ENCODE measurements at places on chromosomes 5 and 9. TPM values are rescaled to one million over a fixed set of nuclear protein-coding genes. Genes with fewer than 3 reads are reported as not detected.

DNA sequence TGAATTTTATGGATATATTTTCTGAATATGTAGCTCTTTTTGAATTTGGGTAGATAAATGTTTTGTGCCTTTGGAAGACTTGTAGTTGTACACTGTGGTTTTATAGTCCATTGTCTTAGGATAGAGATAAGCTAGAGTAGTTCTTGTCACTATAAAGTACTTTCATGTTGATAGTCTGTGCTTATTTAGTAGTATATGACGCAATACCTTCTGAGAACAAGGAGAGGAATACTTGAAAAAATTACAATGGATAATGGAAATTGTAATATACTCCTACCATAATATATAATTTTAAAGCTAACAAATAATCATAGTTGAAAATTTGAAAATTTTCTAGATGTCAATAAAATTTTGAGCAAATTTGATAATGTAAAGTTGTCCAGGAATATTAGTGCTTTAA, 664.0 kb downstream of the TLE4 start:
- DNase-seq = no peak

GDA gene
- 1.3 TPM for total RNA-seq

- DNase-seq = peak; percentile 79
Observed at GRCh38 chr5:38466424-38467189, 89.8 kb downstream of the LIFR start.

- DNase-seq = peak; percentile 27
Observed at GRCh38 chr5:179378441-179379271, 33.4 kb upstream of the ADAMTS2 start.

DNA sequence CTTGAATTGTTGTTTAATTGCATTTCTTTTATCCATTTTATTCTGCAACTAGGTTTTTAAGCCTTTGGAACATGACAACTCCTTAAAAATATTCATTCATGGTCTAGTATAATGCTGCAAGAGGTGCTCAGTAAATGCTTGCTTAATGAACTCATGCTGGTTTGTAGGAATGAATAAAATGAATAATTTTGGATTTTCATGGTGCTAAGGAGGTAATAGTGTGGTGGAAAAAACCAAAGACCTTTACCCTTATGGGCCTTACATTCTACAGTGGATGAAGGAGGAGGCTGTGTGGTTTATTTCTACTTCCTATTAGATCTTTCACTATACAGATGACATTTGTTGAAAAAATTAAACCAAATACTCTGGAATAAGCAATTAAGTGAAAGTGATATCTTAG, 43.4 kb downstream of the LRRTM2 start:
- DNase-seq = no peak

GRCh38 chr5:42581845-42582244, 158.6 kb downstream of the GHR start:
- DNase-seq = no peak

DNA sequence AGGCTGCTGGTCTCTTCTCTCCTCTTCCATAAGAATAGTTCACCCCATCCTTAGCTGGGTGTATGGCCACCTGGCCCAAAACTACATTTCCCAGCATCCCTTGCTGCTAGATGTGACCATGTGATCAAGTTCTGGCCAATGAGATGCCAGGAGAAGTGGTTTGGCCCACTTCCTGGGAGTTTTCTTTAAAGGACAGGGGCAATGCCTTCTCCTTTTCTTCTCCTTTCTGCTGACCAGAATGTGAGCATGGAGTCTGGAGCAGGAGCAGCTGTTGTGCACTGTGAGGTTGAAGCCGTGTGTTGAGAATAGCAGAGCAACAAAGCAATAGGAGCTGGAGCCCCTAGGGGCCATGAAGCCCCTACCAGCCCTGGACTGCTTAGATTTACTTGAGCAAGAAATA, 36.8 kb downstream of the C9orf50 start:
- DNase-seq = no peak

C8G gene
- not detected for total RNA-seq

GRCh38 chr9:109401169-109401989, 80.5 kb upstream of the EPB41L4B start:
- peak; percentile 70 for DNase-seq

CYLC2 gene
- total RNA-seq = not detected

PLCXD3 gene
- total RNA-seq = 6.6 TPM

DNA sequence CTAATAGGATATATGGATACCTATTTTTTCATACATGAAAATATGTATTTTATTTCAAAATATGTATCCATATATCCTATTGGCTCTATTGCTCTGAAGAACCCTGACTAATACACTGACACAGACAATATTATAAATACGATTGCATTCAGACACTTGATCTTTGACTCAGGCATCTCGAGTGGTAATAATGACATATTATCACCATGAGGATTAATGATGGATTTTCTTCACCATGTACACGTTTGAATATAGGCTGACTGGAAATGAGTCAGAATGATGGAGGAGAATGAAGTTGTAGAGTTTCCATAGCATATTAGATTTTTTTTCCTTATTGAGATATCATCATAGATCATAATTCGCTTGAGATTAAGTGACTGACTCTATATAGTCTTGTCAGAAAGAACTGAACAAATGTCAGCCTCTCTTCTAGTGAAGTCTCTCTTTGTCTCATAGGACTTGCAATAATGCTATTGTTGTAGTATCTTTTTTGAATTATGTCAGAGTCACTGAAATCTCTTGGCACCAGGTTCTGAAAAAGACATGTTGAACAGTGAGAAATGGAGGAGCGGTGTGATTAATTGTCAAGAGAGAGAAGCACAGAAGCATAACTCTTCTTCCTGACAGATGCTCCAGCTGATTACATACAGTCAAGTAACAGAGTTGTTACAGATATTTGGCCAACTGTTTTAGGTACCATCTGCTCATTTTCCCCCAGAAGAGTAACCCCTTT, 41.4 kb upstream of the SLCO6A1 start:
- no peak for DNase-seq

DNA sequence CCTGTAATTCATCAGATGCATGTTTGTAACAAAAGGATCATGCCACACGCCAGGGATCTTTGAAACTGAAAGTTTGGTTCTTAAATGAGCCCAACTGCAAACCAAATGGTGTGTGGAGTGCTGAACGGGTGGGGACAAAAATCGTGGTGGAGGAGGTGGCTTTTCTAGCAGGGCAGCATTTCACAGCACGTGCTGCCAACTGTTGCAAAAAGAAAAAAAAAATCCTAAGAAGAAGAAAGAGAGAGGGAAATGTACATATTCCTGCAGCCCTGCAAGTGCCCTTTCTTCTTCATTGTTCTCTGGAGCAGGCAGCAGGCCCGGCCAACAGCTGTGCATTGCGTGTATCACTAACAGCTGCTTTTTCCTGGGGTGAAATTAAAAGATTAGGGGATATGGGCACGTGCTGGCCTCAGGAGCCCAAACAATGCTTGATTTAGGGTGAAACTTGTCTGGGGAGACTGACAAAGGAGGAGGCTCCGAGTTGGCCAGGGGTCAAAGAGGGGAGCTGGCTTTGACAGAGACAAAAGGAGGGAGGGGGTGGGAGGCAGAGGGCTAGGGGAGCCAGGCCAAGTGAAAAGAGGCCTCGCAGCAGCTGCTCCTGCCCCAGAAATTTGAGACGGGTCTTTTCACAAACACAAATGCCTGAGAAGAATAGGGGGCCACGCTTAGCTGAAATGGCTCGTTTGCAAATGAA, 73.0 kb downstream of the GADD45G start:
- DNase-seq = no peak

PCDHA12 gene
- total RNA-seq = 6.9 TPM

DNA sequence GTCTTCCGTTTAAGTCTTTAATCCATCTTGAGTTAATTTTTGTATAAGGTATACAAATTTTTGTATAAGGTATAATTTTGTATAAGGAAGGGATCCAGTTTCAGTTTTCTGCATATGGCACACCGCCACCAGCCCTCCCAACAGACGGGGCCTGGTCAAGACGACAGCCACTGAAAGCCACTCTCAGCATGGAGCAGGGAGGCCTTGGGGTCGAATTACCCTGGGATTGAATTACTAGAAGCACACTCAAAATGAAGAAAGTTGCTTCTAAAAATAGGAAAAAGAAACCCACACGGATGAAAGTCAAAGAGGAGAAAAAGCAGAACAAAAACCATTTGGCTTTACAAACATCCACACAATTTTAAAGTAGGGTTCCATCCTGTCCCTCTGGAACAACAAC, 586.2 kb upstream of the ADAMTS16 start:
- no peak for DNase-seq

DNA sequence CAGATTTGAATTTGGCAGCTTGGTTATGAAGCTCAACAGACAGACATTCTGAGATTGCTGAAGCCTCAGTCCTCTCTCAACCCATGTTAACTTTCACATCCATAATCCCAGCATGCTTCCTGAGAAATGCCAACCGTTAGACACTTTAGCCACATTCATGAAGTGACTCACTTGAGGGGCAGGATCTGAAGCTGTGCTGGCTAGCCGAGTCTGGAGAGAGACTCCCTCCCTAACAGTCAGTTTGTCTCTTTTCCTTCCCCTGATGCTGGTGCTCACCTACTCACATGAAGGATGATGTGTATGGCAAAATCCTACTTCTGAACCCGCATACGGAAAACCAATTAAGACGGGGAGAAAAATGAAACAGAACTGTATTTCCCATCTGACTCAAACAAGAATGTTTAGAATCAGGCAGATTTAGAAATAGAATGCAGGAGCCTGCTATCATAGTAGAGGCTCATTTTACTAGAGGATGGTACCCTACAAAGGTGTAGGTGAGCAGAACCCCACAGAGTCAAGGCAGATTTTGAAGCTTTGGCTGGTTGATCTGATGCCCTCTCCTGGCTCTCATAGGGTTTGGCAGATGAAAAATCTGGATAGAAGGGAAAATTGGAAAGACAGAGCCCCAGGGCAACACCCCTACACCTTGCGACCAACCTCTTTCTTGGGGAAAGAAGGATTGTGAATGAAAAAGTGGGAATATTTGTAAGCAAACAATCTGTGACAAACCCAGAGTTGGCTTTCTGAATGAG, 150.9 kb upstream of the LHFPL2 start:
- no peak for DNase-seq
